AG09309 (cell line): ENCODE measurements at places on chromosomes 3 and 15.

GRCh38 chr3:152879130-152879789 lies 44.3 kb downstream of the P2RY1 start:
- DNase-seq = no peak

- DNase-seq = no peak
These were observed 31.7 kb downstream of the BCL2L10 start for GRCh38 chr15:52080706-52081392.

GRCh38 chr15:48945386-48945785 lies 18.3 kb downstream of the SHC4 start:
- DNase-seq = no peak

- no peak for DNase-seq
These were observed 59.1 kb downstream of the DRD3 start for GRCh38 chr3:114119776-114120175.

DNA sequence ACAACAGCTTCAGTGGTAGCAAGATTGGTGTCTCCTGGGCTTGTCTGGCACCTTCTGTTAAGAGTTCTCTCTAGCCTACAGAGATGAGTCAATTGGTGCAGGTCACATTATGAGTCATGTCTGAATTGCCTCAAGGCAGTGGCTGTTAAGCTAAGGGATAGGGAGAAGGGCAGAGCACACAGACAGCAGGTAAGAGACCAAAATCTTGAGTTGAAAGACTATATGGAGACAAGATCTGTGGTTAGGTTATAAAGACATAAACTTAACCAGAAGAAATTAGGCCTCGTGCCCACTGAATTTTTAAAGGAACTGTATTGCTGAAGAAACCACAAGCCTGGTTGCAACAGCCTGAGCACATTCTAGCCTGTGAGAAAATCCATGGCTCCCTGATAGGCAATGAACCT lies 19.2 kb upstream of the KPNA1 start:
- peak; percentile 61 for DNase-seq

DNA sequence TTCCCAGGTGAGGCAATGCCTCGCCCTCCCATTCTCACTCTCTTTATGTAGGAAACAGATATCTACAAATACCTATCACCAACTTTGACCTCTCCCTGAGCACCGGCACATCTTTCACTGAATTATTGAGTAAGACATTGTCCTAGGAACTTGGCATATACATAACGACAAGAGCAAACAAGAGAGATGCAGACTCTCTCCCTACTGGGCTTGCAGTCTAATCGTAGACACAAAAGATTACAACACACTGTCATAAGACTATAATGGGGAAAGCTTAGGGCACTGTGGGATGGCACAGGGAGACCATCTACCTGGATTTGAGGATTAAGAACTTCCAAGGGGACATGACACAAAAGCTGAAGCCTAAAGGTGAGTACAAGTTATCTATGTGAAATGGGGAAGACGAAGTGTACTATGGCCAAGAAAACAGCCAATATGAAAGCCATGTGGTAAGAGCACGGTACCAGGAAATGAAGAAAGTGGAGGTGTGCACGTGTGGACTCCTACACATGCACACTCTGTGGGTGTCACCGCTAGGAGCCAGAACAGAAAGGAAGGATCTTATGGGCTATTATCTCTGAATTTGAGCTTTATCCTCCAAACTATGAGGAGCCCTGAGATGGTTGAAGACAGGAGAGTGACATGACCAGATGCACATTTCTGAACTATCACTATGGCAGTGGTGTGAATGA lies 218.8 kb upstream of the STRIT1 start:
- DNase-seq = no peak

DNA sequence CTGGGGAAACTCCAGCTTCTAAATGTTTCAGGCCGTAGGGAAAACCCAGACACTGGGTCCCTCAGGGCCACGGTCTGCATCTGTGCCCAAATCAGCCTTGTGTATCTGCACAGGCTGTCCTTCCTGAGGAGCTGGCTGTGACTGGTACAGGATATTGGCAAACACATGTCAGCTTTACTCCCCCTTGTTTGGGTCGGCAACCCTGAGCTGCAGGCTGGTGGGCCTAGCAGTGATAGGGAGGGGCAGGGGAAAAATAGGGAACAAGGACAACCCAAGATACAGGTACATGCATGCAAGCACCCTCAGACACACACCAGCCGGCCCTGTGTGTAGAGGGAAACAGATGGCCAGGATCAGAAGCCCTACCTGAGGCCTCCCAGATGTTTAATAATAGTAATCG lies 28.7 kb upstream of the HCN4 start:
- no peak for DNase-seq

DNA sequence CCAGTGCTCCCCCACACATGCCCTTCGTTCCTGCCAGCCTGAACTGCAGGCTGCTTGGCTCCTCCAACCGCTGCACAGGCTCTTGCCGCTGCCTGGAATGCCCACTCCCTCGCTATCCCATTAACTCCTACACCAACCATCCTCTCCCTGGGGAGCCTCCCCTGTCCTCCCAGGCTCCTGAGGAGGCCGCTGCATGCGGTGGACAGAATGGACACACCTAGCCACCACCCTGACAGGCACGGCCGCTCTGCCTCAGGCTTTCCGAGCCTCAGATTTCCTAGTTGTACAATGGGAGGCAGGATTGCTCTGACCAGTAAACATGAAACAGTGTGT lies 2.3 kb downstream of the PLXNB1 start:
- no peak for DNase-seq

DNA sequence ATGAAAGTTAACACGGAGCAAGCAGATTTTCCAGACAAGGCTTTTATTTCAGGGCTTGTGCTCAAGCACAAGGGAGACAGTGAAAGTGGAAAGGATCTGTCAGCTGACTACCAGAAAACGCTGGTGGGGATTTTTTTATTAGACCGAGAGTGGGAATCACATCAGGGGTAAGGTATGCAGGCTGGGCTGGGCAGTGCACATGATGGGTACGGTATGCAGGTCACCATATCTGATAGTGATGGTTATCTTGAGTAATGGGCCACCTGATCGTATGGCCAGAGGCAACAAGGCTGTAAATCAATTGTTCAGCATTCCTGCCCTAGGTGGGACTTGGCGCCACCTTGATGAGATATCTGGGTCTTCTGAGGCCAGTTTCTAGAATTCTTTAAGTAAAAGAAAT lies 36.9 kb upstream of the PIAS1 start:
- DNase-seq = no peak
